GM20000 (cell line): ENCODE measurements at places on chromosomes 1 and 21.

DNA sequence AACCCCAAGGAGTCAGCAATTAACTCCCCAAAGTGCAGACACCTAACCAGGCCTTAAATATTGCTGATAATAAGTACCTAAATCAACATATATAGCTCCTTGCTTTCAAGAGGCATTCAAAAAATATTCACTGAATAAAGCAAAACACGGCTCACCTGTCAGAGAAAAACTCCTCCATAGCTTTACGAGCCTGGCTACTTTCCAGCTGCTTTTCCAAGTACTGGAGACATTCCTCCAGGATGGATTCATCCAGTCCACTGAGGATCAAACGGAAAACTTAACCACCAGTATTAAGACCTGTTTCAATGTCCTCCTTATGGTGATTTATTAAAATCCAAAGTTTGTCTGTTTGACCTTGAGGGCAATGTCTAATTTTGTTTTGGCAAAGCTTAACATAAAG lies 44.6 kb downstream of the UBR4 start:
- no peak for DNase-seq

- DNase-seq, result no peak
These were observed 21.8 kb upstream of the RAB4A start for GRCh38 chr1:229248821-229249817.

DNA sequence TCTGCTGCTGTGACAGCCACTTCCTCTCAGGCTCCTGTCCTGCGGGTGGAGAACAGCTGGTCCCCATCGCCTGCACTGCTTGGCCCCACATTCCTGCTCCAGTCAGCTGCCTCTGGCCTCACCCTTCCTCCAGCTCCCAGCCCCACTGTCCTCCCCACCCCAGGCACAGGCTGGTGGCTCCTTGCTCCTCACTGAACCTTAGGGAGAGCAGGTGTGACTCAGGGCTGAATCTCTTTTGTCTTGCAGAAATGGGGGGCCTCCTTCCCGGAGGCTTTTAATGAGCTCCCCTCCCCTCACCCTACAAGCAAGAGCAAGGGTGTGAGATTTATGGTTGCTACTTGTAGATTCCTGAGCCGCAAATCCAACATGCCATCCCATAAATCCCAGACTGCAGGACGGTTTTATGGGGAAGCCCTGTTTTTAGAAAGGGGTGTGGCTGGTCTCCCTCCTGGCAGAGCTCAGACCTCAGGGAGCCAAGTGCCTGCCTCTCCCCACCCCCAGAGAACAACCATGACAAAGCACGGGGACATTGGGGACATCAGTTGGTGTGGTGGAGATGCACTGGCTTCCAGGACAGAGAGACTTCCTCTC lies 15.2 kb downstream of the CDK18 start:
- DNase-seq, result no peak

GRCh38 chr1:26827663-26828062 lies 1.2 kb downstream of the ZDHHC18 start:
- no peak for DNase-seq

- DNase-seq, result no peak
These were observed 120.2 kb downstream of the TLR5 start for GRCh38 chr1:223022641-223023473.

GRCh38 chr1:155196103-155196892 lies 11.4 kb downstream of the THBS3 start:
- no peak for DNase-seq

DNA sequence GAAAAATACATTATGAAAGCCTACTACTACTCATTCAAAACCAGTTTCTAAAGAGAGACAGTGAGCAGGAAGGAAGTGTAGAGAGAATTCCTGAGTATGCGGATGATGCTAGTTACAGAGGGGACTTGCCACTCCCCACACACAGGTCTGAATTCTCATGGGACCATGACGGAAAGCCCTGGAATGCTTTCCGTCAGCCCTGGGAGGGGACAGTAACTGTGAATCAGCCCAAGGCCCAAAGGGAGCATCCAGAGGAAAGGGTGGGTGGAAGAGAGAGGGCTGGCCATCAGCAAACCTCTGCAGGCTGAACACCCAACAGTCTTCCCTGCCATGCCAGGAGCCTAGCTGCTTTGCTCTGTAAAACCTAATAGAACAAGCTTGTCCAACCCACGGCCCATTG lies 36.4 kb downstream of the RCSD1 start:
- no peak for DNase-seq

GRCh38 chr1:205370780-205371179 lies 14.1 kb upstream of the KLHDC8A start:
- no peak for DNase-seq
